ENCODE measurements at places on chromosomes 2 and 18.

GRCh38 chr18:29596959-29597358 is 1420.0 kb upstream of the CDH2 start:
- DNase-seq = no peak

- DNase-seq = no peak
Measured at GRCh38 chr2:203728321-203728720, 21.9 kb downstream of the CD28 start.

DNA sequence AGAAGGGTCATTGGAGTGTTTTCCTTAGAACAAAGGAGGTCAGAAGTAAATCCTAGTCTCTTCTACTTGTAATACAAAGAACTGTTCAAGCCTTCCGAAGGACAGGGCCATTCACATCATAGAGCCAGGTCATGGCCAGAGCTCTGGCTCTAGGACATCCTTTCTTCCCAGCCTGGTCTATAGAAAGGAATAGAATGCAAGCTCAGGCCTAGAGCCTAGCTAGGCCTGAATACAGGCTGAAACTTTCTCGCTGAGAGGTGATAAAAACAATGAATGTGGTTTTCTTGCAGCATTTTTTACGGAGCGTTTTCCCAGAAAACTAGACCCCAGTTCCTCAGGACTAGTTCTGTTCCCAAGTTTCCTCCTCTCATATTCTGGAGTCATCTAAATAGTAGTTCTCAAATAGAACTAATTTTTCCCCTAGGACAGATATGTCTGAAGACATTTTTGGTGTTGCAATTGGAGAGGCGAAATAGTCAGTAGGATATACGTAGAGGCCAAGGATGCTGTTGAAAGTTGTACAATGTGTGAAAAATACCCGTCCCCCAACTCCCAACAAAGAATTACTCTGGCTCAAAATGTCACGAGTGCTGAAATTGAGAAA is 6.8 kb downstream of the UGT1A6 start:
- no peak for DNase-seq

GRCh38 chr2:64344999-64345576 is 108.9 kb upstream of the LGALSL start:
- no peak for DNase-seq

DNA sequence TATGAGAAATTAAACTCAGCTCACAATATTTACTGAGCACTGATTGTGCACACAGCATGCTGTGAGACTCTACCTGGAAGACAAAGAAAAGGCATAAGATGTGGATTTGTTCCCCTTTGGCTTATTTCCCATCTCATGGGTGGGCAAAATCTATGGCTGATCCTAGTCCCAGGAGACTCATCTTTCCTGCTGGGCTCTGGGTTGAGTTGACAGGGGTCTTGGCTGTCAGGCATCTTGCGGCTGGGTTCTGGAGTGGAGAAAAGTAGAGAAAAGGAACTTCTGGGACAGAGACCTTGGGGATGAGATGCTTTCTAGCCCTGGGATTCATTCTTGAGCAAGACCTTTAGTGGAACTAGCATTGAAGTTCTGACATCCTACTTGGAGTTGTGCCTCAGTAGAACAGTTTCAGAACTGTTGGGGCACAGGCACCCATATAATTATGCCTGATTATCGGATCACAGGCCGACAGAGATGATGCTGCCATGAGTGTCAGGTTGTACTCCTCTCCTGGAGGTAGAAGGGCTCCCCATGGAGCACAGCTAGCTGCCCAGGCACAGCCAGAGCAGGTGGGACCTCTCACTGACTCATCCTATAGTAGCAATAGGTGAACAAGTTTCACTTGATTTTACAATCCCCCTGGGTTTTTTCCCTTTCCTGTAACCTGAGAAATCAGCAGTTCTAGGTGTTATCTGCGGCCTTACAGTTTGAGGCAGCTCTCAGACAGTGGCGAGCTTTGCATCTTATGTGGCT is 260.9 kb downstream of the CYRIA start:
- no peak for DNase-seq

GRCh38 chr2:224039080-224039769 is at the start of gene SERPINE2:
SERPINE2 (minus strand) TSS chr2:224039286; CDS start chr2:224001900, 37,386 bp downstream.
- peak; percentile 55 for DNase-seq

GRCh38 chr2:142714600-142714999 is 162.9 kb upstream of the KYNU start:
- DNase-seq = no peak

- no peak for DNase-seq
Measured at GRCh38 chr2:58764338-58765104, 523.4 kb upstream of the FANCL start.

DNA sequence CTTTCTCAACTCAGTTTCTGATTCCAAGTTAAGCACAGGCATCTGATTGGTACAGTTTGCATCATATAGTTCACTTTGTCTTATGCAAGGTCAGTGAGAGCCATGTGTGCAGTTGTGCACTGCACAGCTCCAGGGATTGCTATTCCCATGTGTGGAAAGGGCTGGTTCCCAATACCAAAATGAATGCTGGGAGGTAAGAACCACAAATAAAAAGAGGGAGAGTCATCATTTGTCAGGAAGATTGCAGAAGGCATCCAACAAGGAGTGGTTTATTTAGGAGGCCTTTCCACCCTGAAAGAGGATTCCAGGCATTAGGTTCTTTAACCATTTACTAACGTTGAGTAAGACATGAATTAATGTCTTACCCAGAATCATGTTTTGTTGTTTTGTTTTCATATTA is 141.2 kb upstream of the ST6GAL2 start:
- DNase-seq = peak; percentile 17

DNA sequence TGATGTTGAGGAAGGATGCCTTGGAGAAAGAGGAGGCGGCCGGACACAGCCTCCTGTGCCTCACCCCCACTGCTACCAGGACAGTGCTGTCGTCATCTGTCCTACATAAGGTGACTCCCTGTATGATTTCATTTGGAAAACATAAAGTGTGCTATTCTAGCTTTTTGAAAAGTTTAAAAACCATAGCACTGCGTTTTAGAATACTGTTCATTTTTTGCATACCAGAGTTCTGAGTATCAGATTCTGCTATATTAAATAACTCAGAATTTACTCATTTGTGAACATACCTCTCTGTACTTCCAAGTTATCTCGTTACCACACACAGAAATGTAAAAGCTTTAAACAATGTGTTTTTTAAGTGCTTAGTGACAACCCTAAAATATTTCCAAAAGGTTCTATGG is 302.9 kb downstream of the LRRTM1 start:
- peak; percentile 18 for DNase-seq

GRCh38 chr18:6997808-6998207 is 119.8 kb downstream of the LAMA1 start:
- peak; percentile 65 for DNase-seq

- no peak for DNase-seq
Measured at GRCh38 chr2:192004188-192004963, 157.5 kb upstream of the CAVIN2 start.

DNA sequence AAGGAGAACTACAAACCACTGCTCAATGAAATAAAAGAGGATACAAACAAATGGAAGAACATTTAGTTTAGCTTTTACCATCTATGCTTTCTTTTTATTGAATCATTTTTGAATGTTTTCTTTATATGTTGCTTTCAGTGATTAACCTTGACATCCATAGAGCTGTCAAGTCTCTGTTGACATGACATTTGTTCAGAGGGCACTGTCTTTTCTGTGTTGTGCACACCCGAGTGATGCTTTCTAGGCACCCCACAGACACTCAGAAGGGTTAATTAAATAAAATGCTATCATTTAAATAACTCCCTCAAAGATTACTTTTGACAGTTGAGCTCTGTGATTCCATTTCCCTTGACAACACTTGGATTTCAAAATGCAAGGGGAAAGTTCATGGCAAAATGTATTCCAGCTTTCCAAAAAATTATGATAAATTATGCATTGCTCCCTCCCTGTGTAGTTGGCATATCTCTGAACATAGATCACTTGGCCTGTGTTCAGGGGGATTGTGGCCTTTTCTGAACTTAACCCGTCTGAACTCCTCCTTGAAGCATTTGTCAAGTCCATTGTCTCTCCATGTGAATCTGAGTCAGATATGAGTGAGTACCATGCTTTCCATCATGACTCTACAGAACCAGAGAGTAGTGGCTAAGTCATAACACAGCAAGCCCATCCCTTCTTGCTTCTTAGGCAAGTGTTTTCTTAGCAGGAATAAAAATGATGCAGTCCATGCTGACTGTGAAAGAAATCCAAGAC is 372.6 kb downstream of the RPRM start:
- peak; percentile 28 for DNase-seq

DNA sequence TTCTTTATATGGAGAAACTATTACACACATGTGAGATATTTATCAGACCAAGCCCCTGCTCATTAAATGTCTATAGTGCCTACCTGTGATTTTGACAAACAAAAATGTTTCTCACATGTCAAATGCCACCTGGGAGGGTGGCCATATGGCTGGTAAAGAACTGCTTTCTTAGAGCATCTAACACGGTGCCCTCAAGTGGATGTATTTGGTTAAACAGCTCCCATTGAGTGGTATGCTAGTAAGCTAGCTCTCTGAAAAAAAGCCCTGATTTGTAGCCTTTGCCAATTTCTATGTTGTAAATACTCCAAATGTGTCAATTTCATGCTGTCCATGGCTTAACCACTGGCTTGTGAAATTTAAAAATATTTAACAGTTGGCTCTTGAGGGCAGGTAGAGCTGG is 94.6 kb downstream of the PMAIP1 start:
- peak; percentile 20 for DNase-seq

GRCh38 chr2:171407030-171407675 is 26.6 kb downstream of the METTL8 start:
- no peak for DNase-seq

GRCh38 chr18:23539296-23539695 is 36.0 kb downstream of the RMC1 start:
- DNase-seq = no peak

- peak; percentile 88 for DNase-seq
Measured at GRCh38 chr2:11955314-11955713, 208.9 kb downstream of the LPIN1 start.

DNA sequence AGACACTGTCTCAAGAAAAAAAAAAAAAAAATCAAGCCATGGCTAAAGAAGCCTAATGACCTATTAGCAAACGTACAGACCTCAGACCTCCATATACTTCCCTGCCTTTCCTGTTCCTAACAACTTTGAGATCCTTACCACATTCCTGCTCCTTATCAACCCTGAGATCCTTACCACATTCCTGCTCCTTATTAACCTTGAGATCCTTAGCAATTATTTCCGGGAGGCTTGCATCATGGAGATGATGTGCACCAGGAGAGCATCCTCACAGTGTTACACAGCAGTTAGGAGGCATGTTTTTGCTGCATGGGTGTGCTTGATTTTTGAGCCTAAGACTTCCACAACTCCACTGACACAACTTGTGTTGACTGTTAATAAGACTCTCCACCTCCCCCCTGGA is 54.6 kb upstream of the RASGRP3 start:
- no peak for DNase-seq

- no peak for DNase-seq
Measured at GRCh38 chr2:36343606-36344005, 12.0 kb upstream of the CRIM1 start.

DNA sequence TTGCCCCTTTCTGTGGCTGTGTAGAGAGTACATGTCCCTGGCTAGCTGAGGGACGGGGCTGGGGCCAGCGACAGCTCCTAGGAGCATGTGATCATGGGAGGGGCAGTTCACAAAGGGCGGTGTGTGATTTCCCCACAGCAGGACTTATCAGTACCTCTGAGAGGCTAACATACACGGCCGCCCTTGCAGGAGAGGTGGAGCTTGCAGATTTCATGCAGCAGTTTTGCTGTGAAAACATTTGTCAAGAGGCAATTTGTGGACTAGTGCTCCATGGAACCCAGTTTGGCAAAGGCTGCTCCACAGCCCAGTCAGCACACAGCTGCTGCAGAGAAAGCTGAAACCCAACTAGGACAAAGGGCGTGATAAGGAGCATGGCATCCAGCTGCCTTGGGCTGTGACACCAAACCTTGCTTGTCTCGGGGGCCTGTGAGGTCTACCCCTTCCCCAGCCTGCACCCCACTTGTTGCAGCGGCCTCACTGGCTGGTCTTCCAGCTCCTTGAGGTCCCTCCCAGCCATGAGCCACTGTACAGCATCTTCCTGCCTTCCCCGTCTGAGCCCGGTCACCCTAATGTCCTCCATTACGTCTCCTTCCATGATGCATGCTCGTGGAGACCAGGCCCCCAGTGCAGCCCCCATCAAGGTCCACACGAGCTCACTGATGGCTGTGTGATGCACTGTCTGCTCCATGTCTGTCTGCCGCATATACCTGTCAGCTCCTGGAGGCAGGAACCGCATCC is 121.4 kb upstream of the HDAC4 start:
- no peak for DNase-seq

GRCh38 chr2:69889302-69889701 is 4.5 kb upstream of the SNRNP27 start:
- DNase-seq = no peak

GRCh38 chr2:216516730-216517350 is 18.2 kb downstream of the RPL37A start:
- DNase-seq = peak; percentile 58

DNA sequence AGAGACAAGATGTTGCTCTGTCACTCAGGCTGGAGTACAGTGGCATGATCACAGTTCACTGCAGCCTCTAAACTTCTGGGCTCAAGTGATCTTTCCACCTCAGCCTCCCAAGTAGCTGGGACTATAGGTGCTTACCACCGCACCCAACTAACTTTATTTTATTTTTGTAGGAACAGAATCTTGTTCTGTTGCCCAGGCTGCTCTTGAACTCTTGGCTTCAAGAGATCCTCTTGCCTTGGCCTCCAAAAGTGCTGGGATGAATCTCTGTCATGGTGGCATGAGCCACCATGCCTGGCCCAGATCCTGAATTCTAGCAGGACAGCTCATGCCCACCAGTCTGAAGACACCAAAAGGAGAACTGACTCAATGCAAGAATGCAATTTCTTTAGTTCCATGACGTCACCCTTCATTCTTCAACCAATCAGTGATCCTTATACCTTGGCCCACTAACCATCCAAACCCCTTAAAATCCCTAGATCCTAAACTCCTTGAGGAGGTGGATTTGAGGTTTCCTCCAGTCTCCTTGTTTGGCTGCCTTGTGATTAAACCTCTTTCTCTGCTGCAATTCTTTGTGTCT is 25.6 kb upstream of the CXXC1 start:
- DNase-seq = peak; percentile 7

GRCh38 chr18:46574743-46575115 is 82.3 kb downstream of the LOXHD1 start:
- DNase-seq = no peak

DNA sequence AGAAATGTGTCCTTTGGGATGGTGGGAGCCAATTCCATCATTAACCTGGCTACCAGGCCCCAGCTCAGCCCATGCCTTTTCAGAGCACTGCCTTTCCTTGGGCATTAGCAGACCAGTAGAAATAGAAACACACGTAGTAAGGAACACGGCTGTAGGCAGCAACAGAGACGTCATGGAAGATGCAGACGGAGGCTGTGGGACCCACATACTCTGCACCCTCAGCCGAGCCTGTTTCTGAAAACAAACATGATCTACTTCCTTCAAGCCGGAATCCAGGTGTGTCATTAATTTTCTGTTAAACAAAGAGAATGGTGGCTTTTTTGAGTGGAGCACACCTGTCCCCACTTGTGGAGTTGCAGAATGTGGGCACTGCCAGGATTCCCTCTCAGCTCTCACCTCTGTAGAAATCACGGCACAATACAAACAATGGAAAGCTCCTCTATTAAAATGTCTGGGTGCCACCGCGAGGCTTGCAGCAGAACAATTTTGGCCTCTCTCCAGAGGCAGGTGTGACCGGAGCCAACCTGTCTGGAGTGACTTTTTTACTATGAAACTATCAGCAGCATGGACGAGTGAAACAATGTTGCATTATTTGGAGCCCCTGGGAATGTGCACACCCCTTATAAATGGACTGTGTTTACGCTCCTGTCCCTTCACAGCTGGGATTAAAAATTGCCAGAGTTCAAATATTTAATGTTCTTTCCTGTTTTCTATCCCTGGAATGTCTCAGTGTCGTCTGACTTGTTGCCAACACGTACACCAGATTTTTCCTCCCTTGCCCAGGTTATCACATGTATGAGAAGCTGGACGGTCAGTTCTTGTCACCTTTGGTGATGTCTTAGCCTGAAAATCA is 31.7 kb downstream of the SPP2 start:
- no peak for DNase-seq

Measured in fibroblast of mammary gland (primary cell).